ENCODE measurements at places on chromosomes 1 and 21.

DNA sequence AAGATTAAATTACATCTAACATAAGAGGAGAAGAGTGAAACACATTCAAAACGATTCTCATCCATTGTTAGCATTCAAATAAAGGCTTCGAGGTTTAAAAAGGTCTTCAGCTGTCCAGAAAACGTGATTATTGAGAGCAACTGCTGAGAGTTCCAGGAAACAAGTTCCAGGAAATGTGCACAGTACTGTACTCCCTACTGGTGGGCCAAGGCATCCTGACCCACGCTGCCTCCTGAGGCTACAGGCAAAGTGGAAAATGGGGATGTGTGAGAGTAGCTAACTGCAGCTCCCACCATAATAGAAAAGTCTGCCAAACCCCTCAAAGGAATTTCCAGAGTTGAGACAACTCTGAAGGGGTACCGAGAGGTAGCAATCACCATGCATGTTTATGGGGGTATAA, 2.0 kb downstream of the VAV3 start:
- no peak for DNase-seq

DNA sequence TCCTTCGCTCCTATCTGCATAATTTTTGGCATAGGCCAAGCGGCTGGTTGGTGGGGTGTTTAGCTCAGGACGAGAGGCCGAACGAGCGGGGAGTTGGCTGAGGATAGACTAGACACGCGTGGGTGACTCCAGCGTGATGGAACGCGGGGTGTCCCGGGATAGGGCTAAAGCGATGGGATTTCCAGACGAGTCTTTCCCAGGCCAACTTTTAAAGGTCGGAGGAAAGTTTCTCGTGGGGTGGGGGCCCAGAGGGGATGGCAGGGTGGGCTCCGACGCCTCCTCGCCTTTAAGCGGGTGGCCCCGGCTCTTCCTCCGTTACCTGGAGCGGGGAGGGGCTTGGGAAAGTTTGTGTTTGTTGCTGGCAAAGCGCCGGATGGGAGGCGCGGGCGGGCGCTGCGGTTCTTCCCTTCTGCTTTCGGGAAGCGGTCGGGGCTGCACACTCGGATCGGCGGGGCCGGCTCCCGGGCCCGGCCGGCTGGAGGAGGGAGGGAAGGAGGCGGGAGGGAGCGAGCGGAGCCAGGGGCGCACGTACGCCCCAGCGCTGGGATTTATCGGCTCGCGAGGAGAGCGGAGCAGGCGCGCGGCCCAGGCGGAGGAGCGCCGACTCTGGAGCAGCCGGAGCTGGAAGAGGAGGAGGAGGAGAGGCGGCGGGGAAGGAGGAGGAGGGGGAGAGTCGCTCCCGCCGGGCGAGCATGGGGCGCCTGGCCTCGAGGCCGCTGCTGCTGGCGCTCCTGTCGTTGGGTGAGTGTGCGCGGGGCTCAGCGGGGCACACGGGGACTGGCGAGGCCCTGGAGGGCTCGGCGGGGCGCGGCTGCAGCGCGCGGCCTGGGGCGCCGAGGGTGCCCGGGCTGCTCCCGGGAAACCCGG, at the start of gene PTGFRN:
Gene PTGFRN, plus strand, starts transcription at position 405 of the 867 bp plus-strand sequence. Its CDS starts 288 bp downstream, at position 693.
- no peak for DNase-seq

DNA sequence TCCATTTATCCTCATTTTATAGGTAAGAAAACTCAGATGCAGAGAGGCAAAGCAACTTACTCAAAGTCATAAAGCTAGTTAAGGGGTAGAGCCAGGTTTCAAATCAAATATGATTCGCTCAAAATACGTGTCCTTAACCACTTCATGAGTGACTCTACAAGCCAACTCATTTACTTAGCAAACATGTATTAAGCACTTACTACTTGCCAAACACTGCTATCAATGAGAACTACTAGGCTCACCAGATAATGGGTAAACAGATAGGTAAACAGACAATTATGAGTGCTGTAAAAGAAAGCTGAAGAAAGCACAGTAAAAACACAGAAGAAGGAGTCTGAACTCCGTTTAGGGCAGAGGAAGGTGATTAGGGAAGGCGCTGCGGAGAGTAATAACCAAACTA, 65.9 kb downstream of the WDR64 start:
- DNase-seq: no peak

DNA sequence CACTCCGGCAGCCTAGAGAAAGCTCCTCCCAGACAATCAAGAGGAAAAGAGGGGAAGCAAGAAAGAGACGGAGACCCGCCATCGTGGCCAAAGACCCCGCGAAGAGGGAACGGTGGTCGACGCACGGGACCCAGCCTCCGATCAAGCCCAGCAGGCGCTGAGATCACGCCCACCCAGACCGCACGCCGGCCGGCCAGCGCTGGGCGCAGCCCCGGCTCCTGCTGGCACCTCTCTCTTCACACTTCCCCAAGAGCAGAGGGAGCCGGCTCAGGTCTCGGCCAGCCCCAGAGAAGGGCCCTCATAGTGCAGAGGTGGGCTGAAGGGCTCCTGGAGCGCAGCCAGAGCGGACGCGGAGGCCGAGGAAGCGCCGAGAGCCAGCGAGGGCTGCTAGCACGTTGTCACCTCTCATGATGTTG, 918.4 kb upstream of the ADAMTS5 start:
- no peak for DNase-seq

GRCh38 chr1:169594391-169594790, 8.1 kb upstream of the F5 start:
- no peak for DNase-seq

DNA sequence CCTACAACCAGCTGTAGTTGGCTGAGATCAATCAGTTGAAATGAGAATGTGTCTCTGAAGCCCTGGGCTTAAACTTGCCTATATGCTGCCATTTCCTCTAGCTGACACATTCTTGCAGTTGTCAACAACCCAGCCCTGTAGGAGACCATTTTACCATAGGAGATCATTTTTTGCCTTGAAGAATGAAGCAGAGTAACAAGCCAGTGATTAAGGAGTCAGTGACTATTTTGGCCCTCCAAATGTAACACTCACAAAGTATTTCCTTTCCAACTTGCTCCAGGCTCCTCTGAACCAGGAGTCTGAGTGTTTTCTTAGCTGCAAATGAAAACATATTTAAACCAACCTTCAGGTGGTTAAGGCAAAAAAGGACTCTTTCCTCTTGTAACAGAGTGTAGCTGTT, 183.5 kb downstream of the ZZZ3 start:
- DNase-seq: no peak

- no peak for DNase-seq
Measured at GRCh38 chr1:28115267-28115666, 26.9 kb upstream of the EYA3 start.

DNA sequence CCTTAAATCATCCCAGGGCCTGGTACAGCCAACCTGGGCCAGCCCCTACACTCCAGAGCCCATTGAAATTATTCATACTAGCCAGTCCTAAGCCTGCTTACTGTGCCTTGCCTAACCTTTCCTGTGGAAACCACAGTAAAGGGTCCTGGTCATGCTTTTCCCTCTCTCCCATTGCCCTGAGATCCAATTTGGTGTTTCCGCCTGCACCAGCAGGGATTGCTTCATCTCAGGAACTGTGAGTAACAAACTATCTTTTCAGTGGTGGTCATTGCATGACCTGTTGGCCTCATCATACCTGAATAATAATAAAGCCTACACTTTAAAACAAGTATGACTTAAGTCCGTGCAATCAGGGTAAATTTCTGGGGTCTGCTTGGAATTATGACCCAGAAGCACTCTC, 18.7 kb upstream of the GALNT2 start:
- no peak for DNase-seq

DNA sequence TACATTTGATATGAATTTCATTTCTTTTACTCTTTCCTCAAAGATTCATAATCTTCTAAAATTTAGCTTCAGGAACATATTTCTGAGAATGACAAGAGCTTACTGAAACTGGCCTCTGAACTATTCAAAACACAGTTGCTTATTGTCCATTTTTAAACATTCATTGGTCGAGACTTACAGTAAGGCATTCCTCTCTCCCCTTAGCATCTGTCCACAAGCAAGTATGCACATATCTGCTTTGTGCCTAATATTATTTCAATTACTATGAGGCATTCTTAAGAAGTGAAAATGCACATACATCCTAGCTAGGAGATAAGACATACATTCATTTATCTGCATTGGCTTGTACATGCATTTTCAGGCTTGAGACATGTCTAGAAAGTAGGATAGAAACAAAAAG, 488.7 kb downstream of the PTBP2 start:
- DNase-seq: no peak

DNA sequence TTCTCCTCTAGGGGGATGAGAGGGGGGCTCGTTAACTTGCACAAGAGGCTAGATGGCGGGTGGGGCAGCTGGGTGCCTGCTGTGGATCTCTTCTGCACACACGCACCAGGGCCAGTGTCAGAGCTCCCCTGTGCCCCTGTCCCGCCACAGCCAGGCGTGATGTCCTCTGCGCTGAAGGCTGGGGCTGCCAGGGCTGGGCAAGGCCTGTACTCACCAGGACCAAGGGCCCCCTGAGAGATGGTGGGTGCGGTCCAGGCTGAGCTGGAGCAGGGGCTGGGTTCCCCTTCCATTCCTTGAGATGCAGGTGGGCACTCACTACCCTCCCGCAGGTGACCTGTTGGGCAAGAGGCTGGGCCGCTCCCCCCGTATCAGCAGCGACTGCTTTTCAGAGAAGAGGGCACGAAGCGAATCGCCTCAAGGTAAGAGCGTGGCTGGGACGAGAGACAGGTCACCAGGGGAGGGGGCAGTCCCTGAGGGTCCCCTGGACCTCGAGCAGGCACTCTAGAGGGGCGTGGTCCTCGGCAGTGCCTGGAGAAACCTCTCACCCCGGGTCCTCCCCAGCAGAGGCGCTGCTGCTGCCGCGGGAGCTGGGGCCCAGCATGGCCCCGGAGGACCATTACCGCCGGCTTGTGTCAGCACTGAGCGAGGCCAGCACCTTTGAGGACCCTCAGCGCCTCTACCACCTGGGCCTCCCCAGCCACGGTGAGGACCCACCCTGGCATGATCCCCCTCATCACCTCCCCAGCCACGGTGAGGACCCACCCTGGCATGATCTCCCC, 15.2 kb downstream of the SAMD11 start:
- no peak for DNase-seq

DNA sequence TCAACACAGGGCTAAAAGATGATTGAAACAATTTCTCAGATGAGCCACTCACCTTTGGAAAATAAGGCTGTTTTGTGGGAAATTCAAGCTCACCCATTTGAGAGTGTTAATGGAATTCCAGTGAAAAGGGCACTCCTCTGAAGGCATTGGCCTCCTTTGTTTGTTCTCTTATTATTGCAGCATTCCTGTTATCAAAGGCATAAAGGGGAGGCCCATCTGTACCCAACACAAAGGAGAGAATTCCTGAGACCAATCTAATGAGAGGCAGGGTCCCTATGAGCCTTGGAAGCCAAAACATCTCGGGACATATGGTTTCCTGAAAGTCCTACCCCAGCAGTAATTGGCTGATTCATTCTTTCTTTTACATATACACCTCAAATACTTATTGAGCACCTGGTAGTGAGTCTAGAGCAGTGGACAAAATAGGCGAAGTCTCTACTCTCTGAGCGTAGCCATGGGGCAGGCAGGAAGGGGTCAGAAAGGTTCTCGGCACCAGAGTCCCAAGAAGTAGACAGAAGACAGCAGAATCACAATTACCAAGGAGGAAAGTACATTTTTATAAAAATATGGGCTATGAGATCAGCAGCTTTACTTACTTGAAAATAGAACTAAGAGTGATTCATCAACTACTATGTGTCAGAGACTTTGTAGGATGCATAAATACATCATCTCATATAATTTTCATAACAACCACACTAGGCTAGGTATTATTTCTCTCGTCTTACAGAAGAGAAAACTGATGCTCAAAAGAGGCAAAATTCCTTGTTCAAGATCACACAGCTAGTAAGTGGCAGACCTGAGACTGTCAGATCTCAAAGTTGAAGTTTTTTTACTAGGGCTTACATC, 218.7 kb downstream of the DAB1 start:
- DNase-seq: no peak

DNA sequence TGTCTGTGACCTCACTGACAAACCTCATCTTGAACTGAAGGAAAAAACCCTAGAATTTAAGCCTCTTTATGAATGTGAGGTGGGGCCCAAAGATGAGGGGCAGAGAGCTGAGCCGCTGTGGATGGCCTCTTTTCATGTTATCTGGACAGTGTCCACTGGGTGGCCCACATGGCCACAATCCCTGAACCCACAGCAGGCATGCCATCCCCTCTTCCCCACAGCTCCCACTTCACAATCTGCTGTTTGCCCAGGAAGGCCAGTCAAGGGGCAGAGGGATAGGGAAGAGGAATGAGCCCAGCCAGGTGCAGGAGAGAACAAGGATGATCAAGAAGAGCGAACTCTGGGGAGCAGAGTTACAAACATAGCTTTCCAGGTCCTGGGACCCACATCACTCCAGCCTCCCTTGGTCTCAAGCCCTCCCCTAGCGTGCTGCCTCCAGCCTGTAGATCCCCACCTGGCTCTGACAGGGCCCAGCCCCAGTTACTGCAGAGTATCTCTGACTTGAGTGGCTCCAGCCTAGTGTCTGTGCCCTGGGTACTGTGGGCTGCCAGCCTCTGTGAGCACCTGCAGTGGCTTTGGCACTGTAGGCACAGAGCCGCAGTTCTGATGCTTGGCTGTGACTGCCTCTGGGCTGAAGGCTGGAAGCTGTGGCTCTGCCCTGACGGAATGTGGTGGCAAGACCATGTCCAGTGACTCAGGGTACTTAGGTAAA, 1.9 kb upstream of the SLFNL1 start:
- no peak for DNase-seq

DNA sequence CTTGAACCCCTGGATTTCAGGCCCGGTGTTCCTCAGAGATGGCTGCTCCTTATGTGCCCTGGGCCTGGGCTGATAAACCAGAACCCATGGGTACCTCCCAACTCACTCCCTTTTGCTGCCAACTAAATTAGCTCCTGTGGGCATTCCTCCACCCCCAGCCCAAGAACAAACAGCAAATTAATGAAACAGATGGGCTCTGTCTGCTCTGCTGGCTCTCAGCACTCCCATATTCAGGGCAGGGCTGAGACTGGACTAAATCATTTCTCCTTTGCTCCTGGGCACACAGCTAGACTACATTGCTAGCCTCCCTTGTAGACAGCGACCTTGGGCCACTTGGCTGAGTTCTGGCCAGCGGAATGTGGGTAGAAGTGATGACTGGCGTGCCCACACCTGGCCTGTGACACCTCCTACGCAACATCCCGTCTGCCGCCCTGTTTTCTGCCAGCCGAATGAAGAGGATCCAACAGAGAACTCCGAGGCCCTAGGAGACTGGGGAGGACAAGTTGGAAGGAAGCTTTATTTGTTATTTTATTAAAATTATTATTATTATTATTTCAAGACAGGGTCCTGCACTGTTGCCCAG, 101.9 kb upstream of the DISP3 start:
- no peak for DNase-seq

- no peak for DNase-seq
Measured at GRCh38 chr1:93559045-93559444, 111.1 kb downstream of the FNBP1L start.

GRCh38 chr1:158714754-158715153, 5.8 kb downstream of the OR6K3 start:
- no peak for DNase-seq

- no peak for DNase-seq
Measured at GRCh38 chr1:167412072-167412471, 106.3 kb downstream of the CD247 start.

GRCh38 chr21:31282095-31282709, 61.9 kb downstream of the TIAM1 start:
- DNase-seq: no peak
